ENCODE measurements at places on chromosomes 4 and X.

DNA sequence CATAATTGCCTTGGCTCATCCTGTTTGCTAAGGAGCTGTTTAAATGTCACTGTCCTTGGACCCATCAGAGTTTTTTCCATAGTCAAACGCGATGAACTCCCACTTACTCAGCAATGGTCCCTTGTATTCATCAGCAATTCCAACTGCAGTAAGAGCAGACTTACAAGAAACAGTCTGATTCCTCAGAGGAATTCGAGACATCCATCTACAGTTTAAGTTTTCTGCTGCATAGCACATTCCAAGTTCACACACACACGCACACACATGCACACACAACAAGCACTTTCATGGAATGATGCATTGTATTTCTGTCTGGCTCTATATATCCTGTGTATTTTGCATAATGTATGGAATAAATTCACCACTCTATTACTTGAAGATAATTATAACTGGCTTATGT, 32.7 kb upstream of the TMEM150C start:
- no peak for DNase-seq

GRCh38 chr4:30801876-30802275, 81.7 kb downstream of the PCDH7 start:
- DNase-seq: no peak

GRCh38 chrX:15269618-15270521, at the start of gene ASB9:
TSS of gene ASB9 (minus strand) at chrX:15270083. CDS start at chrX:15269874, 209 bp downstream.
- no peak for DNase-seq

- DNase-seq: no peak
Measured at GRCh38 chrX:115368876-115369275, 79.4 kb downstream of the LUZP4 start.

- DNase-seq: no peak
Measured at GRCh38 chr4:39525822-39526690, 1.2 kb downstream of the UGDH start.

GRCh38 chr4:21989351-21989750, 40.8 kb upstream of the KCNIP4 start:
- DNase-seq: no peak

DNA sequence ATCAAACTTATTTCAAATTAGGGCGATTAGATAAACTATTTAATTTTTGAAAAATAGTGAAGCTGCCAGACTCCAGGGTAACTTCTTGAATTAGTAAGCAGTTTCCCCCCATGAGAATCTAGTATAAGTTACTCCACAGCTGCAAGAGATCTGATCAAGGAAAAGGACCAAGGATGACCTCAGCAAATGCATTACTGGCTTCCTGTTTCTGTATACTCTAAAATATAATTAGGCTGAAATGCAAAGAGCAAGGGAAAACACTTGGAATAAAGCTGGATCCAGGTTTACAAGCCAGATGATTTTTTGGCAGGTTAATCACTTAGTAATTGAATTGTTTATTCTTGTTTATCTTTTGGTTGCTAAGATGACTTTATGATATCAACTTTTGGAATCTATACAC, 13.4 kb upstream of the P2RY10 start:
- DNase-seq: no peak

DNA sequence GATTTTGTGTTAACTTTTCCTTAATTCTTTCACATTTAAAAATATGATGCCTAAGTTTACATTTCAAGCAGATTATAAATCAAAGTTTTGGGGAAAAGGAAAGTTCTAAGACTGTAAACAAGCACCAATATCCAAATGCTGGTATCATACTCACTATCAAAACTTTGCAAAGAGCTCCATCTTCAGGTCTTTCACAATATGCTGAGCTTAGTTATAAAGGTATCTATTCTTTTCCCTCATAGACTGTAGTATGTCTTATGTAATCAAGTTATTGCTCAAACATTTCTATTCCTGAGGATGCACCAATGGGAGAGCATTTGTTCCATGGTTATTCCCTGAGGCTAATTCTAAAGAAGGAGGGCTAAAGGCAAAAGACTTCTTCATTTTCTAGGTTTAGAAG, 207.9 kb upstream of the FAM241A start:
- no peak for DNase-seq

DNA sequence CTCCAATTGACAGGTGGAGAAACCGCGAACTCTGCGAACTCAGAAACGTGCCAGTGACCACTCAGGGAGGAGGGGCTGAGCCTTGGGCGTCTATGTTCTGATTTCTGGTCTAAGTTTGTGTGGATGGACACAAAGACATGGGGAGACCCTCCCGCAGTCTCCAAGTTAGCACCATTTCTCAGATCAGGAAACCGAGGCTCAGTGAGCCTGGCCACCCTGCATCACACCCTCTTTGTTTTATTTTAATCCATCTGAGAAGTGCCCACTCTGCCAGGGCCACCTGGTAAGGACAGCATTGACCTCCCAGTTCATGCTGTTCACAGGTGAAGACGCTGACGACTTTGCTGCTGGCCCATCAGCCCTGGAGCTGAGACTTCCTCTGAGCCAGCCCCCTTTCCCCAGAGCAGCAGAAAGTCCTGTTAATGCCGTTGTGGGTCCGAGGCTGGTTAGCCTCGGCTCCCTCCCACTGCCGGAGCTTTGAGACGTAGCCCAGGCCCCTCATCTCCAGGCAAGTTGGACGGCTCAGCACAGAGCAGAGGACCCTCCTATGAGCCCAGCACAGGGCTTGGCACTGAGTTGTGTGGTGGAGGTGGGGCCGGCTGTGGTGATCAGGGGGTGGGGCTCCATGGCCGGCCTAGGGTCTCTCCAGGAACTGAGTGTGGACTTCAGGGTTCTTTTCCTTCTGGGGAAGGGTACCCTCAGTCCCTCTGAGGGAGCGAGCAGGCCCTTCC, 43.7 kb downstream of the PSAPL1 start:
- DNase-seq: no peak

GRCh38 chr4:119105605-119106004, 30.0 kb upstream of the MYOZ2 start:
- no peak for DNase-seq

DNA sequence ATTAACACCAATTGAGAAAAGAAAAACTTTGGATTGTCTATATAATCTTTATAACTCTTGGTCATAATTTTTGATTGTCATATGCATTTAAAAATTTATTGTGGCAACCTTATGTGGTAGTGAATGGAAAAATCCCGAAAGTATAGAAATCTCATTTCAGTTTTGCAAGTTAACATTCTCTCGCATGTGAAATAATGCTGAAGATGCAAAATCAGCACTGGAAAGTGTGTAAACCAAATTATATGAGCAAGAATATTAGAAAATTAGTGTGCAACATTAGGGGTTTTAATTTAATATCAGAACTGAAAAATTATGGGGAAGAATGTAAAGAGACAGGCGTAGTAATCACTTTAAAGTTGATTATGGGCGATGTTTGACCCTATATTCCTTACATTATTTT, 1472.8 kb downstream of the PCDH7 start:
- DNase-seq: no peak

GRCh38 chr4:24912252-24913118, at the start of gene CCDC149:
TSS of gene CCDC149 (minus strand) at chr4:24913042. CDS start at chr4:24912864, 178 bp downstream.
- no peak for DNase-seq

- no peak for DNase-seq
Measured at GRCh38 chrX:154402622-154403127, 4.5 kb downstream of the RPL10 start.

GRCh38 chr4:17168571-17168970, 270.1 kb upstream of the LDB2 start:
- DNase-seq: no peak

- DNase-seq: no peak
Measured at GRCh38 chr4:78599931-78600375, 48.4 kb downstream of the ANXA3 start.

DNA sequence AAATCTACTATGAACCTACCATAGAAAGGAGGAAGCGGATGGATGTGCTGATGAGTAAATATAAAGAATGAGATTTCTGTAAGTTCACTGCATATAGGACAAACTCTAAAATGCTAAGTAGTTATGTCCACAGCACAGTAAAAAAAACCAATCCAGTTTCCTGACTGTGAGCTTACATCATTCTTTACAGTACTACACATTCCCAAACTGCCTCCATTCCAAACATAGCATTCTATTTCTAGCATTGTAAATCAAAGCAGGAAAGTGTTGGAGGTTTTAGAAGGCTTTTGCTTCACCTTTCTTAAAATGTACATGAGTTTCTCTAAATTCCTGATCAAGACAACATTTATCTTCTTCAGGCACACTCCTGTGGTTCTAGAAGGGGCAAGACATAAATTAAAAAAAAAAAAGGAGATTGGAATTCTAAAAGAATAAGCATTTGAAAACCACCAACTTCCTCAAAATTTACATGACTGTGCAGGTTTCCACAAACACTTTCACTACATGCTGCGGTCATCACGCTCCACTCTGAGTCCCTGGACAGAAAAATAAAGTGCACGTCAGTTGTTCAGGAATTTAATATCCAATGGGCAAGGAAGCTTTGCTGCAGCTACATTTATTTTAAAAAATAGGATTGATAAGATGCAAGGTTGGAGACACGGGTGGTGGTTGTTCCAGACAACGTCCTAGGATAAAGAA, 297.6 kb upstream of the STS start:
- no peak for DNase-seq

GRCh38 chrX:150308532-150309157, 54.5 kb upstream of the MAMLD1 start:
- no peak for DNase-seq

DNA sequence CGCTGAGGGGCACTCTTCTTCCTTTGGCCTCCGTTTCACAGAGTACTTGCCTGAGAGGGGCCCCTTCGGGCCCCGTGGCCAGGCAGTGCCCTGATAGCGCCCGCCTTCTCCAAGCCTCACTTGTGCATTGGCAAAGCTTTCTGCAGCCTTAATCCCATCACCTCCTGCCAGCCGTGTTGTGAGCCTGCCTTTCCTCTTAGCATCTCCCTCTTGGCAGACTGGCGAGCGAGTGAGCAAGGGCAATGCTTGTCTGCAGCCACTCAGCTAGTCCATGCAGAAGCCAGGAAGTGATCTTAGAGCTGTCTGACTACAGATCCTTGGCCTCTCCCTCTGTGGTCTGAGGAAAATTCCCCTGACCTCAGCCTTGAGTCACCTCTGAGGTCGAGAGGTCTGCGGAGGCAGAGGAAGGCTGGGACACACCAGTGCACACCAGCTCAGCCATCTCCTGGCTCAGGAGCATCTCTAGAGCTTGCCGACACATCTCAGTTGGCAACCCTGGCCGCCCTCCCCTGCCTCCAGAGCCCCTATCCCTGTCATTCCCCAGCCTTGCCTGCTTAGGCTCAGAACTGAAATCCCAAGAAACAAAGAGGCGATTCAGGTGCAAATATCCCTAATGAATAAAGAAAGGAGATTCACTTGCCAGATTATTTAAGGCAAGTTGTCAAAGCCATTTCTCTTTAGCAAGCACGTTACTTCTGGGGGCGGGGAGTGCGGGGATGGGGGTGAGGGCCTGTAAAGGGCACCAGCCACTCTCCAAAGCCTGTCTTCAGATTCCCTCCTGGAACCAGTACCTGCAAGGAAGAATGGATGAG, 143.5 kb upstream of the MAMLD1 start:
- DNase-seq: no peak

- no peak for DNase-seq
Measured at GRCh38 chr4:35963974-35964515, 280.3 kb downstream of the ARAP2 start.

GRCh38 chrX:115616943-115617563, 56.1 kb downstream of the PLS3 start:
- no peak for DNase-seq

DNA sequence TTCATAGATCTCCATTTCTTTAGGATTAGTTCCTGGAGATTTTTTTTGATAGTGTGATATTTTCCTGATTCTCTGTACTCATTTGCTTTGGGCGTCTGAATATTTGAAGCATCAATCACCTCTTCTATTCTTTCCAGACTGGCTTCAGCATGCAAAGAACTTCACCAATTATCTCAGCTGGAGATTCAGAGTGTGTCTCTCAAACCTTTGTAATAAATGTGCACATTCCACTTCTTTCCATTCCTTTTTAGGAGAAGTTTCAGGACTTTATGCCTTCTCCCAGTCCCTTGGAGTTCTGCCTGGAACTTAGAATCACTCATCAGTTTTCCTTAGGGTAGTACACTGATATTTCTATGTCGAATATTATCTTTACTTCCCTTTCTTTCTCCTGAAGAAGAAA, 334.8 kb downstream of the TEX13C start:
- DNase-seq: no peak

DNA sequence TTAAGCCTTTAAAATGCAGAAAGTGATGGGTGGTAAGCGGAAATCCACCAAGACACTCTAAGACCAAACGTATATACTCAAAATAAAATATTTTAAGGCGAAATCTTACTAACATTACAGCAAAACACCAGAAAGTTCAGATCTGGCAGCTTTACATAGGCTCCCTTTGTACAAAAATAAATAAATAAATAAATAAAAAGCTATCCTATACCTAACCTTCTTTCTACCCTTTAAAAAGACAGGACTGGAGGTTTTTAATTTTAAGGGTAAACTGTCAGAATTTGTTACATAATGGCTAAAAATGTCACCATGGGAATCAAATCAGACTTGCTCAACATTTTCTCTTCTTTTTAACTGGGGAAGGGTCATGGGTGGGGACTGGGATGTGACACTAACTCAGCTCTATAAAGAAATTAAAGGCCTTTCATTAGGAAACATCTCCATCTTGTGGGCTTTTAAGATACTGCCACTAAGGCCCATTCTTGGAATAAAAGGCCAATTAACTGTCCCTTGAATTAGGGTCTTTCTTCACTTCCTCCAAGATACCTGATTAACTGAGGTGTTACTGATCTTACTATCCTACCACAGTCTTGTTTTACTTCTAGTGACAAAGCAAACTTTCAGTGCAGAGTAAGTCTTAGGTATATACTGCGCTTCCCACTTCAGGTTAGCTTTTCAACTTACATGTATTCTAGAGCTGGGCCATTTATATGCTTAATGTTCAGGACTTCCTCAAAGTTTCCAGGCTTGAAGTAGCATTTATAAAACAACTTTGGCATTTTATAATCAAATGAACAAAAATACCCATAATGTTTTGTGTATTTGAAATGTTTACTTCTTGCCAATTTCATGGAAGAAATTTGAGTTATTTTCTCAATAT, 13.3 kb downstream of the HNRNPD start:
- no peak for DNase-seq

- DNase-seq: no peak
Measured at GRCh38 chr4:113566015-113566795, 195.3 kb downstream of the CAMK2D start.

DNA sequence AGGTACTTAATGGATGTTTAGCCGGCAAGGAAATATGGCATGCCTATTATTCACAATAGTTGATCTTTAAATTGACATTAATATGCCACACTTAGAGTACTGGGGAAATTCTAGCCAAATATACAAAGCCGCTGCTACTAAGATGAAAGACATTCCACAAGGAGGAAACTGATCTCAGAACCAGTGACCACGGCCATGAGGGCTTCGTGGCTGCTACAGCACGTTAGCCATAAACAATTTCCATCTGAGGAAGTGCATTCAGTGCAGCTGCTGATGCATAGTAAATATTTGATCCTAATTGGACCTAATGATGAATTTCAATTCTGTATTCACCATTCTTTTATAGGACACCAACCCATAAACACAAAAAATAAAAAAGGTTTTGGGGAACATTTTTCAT, 59.1 kb downstream of the SORBS2 start:
- DNase-seq: no peak

DNA sequence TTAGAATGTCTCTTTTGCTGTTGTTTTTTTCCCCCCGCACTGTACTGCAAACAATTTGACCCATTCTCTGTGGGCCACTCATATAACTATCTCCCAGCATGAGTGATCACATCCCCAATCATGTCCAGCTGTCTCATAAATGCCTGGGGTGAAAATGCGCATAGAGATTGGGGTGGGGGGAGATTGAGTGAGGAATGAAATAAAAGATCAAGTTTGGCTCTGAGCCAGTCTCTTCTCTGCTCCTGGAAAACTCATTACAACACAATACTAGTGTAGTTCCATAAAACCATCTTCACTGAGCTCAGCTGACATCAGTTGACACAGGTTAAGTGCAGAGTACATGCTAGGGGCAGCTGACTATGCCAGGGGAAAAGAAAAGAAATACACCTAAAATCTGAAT, 96.9 kb downstream of the EGF start:
- no peak for DNase-seq

All from stimulated activated CD8-positive, alpha-beta memory T cell treated with anti-CD3 and anti-CD28 coated beads, Interleukin-7, amount 100 ng/mL, for 1 hour (primary cell).